ENCODE measurements at places on chromosomes 11 and 22.

- no peak for DNase-seq
Measured at GRCh38 chr11:76653674-76654284, 16.8 kb downstream of the LRRC32 start.

DNA sequence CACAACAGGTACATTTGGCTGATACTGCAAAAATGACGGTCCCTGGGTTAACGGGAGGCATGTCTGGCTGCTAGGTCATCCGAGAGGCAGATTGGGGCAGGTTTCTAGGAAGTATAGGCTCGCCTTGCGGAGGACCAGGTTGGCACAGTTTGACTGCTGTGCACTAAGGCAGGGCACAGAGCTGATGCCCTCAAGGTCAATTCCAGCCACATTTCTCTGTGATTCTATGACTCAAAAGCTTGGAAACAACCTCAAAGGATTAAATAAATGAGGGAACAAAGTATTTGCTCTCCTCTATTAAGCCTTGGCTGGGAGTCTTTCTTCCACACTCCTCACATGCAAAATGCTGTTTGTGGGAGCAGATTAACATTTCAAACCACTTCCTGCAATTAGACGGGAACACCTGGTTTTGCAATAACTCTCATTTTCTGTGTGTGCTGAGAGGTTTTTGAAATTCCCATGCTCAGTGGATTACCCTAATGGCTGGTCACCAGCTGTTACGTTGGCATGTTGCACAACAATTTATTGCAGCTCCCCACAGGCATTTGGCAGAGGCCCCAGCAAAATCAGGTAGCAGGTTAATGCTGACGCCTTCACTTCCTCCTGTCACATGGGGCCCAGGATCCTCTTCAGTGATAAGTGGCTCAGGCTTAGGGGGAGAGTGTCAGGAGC, 61.0 kb upstream of the PLET1 start:
- DNase-seq, result peak; percentile 85

GRCh38 chr22:23179381-23180299, 669 bp upstream of the BCR start:
- DNase-seq, result peak; percentile 36

DNA sequence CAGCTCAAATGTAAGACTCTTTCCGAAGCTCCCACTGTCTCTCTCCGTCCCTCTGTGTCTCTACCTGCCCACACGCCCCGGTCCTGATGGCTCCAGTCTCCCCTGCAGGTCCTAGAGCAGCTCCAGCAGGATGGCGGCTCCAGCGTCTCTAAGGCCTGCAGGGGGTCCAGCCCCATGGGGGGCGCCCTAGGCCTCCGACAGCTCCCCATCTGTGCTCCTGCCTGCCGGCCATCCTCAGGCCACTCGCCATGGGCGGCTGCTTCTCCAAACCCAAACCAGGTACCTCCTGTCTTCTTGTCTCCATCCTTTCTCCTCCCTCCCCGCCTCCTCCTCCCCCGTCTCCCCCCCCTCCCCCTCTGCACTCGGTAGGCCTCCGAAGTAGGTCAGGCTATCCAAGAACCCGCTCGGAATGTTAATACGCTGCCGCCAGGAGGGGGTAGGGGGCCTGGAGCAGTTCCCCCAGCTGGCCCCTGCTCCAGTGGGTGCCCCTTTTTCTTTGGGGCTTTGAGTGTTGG, 699 bp downstream of the AIFM3 start:
- DNase-seq, result no peak

- DNase-seq, result peak; percentile 3
Measured at GRCh38 chr11:2109541-2110019, 29.6 kb downstream of the IGF2 start.

All from left colon (tissue), 2 donors.